Urothelium cell line (cell line): ENCODE measurements at places on chromosomes 7 and 10.

- peak; percentile 77 for DNase-seq
These were observed 56.0 kb upstream of the BTRC start for GRCh38 chr10:101297901-101298486.

DNA sequence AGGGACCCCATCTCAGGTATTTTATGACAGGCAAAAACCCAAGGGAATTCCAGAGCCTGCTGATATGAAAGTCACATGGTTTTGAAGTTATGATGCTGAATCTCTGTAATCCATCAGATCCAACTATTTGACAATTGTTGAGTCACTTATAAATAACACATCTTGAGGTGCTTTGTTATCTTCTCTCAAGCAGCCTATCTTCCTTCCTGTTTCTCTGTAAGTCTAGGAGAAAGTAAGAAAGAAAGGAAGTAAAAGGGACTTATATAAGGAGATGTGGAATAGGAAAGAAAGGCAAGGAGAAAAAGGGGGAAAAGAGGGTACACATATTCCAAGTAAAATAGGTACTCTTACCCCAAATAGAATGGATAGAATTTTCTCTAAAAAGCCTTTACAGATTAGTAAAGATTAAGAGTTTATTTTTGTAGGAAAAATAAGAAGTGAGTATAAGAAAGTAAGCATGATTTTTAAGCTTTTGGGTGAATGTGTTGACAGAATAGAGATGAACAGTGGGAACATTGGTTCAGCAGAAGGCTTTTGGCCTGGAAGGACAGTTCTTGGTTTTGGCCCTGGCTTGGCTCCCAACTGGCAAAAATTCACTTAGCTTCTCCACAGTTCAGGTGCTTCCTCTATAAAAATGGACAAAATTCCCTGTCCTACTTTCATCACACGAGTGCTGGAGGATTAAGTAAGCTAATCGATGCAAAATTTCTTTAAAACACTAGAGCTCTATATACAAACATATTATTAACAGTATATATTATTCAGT is 39.6 kb upstream of the ANK3 start:
- no peak for DNase-seq

GRCh38 chr7:50598460-50599343 is 33.5 kb upstream of the DDC start:
- DNase-seq, result no peak

- DNase-seq, result no peak
These were observed 12.0 kb upstream of the CRHR2 start for GRCh38 chr7:30694218-30694745.

GRCh38 chr7:5693529-5693928 is 87.9 kb downstream of the RNF216 start:
- no peak for DNase-seq

- peak; percentile 67 for DNase-seq
These were observed 74.5 kb downstream of the PKD1L1 start for GRCh38 chr7:47873762-47874161.

DNA sequence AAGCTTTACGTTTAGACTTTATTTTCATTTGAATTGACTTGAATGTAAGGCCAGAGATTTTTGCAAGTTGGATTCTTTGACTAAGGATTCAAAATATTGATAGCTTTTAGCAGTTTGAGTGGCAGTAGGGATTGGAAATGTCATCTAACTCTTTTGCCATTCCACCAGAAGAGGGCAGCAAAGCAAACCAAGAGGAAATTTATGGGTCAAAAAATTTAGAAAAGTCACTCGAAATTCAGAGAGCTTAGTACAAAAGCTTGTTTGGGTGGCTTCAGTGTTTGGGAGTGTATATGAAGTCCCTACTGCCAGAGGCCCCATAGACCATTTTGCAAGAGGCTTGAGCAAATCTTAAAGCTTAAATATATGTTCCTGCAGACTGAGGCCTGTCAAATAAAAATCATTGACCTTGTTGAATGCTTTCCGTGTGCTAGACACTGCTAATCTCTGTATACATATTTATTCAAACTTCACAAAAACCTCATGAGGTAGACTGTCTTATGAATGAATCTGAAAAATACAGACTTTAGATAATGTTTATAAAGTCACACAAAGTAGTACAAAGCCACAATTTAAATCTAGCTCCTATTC is 44.6 kb upstream of the RSBN1L start:
- DNase-seq, result peak; percentile 62

GRCh38 chr7:48035967-48036478 is 680 bp downstream of the C7orf57 start:
- no peak for DNase-seq

- DNase-seq, result no peak
These were observed 25.8 kb downstream of the LAMB4 start for GRCh38 chr7:108104324-108104723.

GRCh38 chr7:51309361-51310130 is 7.1 kb downstream of the COBL start:
- DNase-seq, result no peak

GRCh38 chr10:47261121-47261520 is 38.9 kb upstream of the GDF10 start:
- no peak for DNase-seq

DNA sequence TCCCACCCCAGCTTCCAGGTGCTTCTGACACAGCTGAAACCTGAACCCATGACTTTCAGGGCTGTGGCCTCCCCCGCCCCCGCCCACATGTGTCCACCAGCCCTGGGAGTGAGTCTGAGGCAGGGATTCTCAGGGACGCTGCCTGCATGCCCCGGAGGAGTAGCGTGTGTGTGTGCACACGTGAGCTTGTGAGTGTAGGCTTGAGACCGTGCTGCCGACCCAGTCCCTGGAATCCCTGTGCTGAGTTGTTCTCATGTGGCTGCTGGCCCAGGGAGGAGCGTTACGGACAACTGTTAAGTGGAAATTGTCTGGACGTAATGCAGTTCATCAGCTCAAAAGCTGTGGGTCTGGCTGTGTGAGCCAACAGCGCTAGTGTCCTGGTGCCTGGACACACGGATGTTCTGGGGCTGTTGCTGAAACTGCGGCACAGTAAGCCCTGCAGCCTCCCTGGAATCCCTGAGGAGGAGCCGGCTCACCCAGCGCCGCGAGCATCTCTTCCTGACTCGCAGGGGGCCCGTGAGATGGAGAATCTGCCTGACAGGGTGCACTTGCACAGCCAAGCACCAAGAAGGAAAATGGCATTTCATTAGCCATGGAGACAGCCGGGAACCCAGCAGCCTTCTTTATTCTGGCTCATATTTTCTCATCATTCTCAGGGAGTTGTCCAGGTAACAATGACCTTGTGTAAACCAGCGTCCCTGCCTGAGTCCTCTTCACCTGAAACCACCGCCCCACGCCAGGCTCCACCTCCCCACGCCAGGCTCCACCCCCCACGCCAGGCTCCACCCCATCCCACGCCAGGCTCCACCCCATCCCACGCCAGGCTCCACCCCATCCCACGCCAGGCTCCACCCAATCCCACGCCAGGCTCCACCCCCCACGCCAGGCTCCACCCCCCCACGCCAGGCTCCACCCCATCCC is 603.9 kb downstream of the PTPRN2 start:
- peak; percentile 31 for DNase-seq

GRCh38 chr7:81590131-81590530 is 179.7 kb downstream of the HGF start:
- no peak for DNase-seq

GRCh38 chr7:11875635-11876034 is 43.6 kb upstream of the THSD7A start:
- DNase-seq, result no peak

DNA sequence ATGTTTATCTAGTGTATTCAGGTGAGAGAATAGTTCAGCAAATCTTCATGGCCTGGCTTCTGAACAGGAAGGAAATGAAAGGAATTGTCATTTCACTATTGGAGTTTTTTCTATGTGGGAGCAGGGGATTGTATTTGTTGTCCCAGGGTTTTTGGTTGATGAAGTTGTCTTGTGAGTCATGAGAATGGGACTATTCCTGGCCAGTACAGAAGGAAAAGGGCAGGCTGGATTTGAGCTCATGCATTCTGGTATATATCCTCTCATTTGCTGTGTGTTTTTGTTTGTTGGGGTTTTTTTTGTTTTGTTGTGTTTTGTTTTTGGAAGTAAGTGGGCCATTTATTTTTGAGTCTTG is 101.2 kb upstream of the MKLN1 start:
- no peak for DNase-seq

GRCh38 chr10:124250506-124250905 is 157.1 kb upstream of the CHST15 start:
- no peak for DNase-seq

DNA sequence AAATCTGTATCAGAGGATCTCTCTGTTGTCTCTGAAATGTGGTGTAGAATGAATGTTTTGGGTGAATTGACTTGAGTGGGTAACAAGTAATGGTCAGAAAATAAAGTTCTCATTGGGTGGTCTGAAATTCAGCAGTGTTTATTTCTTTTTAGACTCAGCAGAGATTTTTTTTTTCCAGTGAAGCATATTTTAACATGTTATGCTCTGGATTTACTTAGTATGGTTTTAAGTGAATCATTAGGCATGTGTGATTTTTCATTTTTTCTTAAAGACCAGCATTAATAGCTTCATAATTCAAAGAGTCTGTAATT is 63.5 kb downstream of the REEP3 start:
- no peak for DNase-seq

GRCh38 chr7:77265666-77266065 is 66.0 kb upstream of the FGL2 start:
- no peak for DNase-seq
